ENCODE measurements at places on chromosomes 6 and 20.

GRCh38 chr6:617456-618100 is 39.3 kb downstream of the HUS1B start:
- no peak for DNase-seq

DNA sequence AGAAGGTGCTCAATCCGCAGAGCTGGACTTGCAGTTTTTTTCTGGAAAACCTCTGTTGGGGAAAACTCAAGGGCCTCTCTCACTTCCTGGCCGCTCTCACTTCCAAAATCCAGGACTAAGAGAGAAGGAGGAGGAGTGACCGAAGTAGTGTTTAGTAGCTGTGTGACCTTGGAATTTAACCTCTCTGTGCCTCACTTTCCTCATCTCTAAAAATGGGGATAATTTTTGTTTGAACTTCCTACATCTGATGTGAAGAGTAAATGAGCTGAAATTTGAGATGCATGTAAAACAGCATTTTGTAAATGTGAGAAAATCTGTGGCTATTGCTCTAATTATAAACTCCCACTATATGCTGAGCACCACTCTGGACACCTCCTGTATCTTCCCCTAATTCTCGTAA is 5.1 kb downstream of the SLC13A3 start:
- no peak for DNase-seq

GRCh38 chr6:129903082-129903481 is 42.0 kb upstream of the TMEM244 start:
- no peak for DNase-seq

DNA sequence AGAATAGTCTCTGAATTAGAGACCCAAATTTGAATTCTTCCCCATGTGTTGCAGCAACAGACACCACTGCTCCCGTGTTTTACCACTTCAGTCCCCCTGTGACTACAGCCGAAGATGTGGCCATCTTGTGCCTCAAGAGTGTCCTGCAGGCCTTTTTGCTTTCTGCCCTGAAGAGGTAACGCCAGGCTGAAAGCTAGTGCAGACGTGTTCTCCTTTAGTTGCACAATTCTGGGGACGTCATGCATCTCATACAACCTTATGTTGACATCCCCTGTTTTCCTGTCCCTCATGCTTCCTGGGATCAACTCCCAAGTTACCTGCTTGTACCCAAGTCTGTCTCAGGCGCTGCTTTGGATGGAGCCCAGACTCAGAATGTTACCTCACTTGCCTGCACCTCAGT is 69.1 kb upstream of the SLC22A23 start:
- DNase-seq = no peak

- DNase-seq = no peak
Measured at GRCh38 chr6:110731196-110731595, 84.1 kb downstream of the CDK19 start.

DNA sequence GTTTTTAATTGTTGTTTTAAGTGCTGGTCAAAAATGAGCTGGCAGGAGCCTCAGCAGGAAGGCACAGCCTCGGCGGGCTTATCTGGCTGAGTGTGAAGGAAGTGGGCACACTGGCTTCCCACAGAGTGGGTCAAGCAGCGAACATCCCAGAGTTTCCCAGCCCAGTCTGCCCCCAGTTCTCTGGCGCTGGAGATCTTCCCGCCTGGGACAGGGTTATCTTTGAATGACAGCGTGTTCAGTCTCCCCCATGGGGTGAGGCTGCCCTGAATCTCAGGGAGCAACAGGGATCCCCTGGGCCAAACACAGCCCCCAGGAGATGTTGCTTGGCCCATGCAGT is 122.2 kb upstream of the PTPN1 start:
- DNase-seq = no peak

DNA sequence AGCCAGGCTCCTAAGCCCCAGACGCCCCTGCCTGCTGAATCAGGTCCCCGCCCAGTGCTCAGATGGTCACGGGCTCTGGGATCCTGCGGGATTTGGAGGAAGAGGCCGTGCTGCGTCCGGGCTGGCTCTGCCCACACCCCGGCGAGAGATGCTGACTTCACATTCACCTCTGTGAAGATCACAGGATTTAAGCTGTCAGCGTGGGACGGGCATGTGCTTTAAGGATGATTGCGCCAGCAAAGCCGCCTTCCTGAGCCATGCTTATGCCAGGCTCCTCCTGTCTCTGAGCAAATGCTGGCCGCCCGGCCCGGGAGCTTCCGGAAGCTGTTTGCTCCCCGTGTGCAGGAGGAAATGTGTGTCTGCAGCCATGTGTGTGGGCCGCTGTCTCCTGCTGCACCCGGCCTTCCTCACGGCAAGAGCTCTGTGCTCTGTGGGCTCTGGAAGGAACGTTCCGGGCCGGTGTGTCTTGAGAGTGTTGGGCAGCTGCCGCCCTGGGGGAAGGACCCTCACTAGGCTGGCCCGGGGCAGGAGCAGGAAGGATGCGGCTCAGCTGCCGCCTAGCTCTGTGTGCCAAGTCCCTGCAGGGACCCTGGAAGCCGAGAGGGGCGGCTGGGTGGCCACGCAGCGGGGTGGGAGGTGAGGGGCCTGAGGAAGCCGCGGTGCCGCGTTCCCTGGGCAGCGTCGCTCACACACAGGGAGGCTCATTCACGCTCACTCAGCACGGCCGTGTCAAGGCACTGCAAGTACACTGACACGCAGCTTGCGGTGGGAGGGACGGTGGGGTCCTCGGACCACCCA is 19.0 kb upstream of the BHLHE23 start:
- no peak for DNase-seq

DNA sequence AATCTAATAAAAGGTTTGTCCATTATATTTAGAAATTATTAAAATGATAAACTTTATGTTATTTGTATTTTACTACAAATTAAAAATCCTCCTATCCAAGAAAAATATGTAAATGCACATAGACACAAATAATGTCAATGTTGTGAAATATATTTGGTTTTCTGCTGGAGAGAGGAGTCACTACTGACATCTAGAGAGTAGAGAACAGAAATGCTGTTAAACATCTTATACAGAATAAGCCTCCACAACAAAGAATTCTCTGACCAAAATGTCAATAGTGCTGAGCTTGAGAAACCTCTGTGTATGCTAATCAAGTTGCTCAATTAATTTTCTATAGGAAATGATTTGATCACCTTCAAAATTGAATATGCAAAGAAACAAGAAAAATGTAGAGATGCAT is 12.4 kb downstream of the HTR1B start:
- DNase-seq = no peak

- no peak for DNase-seq
Measured at GRCh38 chr6:130969791-130970491, 93.1 kb downstream of the EPB41L2 start.

GRCh38 chr20:38272961-38273360 is 12.4 kb upstream of the KIAA1755 start:
- no peak for DNase-seq

GRCh38 chr6:41757271-41757670 is 10.1 kb upstream of the PGC start:
- no peak for DNase-seq

GRCh38 chr20:2804852-2805688 is 4.6 kb upstream of the CPXM1 start:
- DNase-seq = no peak

GRCh38 chr6:99821164-99821563 is 172.9 kb downstream of the MCHR2 start:
- DNase-seq = no peak

DNA sequence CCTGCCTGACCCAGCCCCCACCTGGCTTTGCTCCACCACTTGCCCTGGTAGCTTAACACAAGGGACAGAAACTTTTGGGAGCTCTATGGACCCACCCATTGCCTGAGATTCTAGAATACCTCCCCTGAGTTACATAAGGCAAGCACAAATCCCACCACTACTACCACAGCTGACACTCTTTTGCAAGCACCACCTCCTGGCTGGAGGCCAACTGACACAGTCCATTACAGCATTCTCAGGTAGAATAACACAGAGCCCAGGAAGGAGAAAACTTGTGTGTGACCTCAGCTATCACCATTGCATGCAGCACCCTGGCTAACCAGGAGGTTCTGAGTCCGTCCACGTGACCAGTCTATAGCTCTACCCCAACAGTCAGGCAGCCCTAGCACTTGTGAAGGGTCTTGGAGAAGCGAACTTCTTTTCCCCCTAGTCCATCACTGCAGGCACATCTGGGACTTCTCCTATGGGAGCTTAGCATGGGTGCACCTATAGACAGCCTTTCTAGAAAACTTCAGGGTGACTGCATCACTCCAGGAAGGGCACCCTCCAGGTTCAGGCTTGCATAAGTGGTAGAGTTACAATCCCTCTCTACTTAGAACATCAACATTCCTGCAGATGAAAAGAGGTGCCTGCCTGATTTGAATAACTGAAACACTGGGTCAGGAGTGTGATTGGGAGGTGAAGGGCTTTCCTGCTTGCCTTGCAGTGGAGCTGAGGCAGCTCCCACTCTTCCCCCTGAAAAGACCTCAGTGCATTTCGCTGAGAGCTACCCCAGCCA is 30.1 kb downstream of the CITED2 start:
- no peak for DNase-seq

DNA sequence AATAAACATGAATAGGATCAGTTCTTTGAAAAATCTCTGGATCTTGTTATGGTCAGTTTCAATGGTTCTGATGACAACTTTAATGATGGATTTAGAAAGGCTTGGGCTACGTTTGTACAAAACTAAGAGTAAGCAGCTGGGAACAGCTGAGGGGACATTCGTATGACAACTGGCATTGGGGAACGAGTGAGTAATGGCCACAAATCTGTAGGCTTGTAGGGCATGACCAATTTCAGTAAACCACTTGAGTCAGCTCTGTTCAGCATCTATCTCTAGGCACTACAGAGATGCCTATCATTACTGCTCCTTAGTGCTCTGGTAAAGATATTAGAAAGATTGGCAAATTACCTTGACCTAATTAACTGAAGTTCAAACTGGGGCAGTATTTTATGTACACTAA is 1375.6 kb downstream of the EPHA7 start:
- no peak for DNase-seq

DNA sequence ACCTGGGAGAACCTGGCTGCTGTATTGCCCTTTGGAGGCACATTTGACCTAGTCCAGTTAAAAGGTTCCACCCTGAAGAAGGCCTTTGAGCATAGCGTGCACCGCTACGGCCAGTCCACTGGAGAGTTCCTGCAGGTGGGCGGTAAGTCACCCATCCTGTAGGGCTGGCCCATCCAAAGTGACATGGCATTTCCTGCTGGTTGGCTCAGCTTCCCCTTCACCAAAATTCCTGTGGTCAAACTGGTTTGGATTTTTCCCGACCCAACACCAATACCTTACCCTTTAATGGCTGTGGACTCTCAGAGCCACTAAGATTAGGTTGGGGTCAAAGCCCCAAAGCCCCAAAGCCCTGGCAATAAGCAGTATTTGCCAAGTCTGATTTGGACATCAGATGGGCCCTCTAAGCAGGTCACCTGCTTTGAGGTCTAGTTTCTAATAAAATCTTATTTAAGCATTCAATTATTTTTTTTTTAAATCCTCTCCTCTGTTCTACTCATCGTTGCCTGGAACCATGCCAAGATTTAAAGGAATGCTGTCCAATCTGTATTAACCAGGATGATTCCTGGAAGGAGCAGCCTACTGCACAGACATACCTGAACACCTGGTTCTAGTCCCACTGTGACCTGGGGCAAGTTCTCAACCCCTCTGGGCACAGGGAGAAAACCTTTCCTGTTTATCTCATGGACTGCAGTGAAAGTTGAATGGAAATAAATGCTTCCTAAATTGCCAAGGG is 40.8 kb downstream of the NT5E start:
- no peak for DNase-seq

DNA sequence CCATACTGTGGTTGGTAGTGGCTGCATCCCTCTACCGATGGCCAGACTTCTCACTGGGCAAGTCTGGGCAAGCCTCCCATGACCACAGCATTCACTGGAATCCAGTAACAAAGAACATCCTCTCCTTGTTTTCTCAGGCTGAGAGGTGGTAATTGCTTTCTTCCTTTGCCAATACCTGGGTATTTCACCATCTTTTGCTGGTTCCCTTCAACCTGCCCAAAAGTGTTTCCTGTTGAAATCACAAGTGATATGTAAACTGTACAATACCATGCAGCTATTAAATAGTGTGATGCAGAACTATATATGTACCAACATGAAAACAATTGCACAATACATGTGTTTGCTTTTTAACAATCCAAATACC is at the start of gene PTCHD4:
Gene PTCHD4 (minus strand): TSS at position 55 of the 364 bp plus-strand sequence. CDS start 42,240 bp downstream, outside the sequence.
- DNase-seq = no peak

DNA sequence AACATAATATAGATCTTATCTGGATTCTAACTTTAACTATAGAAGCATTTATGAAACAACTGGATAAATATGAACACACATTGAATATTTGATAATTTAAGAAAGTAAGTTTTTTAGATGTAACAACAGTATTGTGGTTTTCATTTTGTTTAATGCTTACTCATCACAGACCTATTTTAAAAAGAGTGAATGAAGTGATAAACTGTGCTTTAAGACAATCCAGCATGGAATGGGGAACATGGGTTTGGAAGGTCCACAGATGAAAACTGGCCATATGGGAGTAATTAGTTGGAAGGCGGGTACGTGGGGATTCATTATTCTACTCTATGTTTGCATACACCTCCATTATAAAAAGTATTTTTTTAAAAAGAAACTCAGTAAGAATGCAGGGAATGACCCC is 21.2 kb downstream of the EPB41L2 start:
- no peak for DNase-seq

DNA sequence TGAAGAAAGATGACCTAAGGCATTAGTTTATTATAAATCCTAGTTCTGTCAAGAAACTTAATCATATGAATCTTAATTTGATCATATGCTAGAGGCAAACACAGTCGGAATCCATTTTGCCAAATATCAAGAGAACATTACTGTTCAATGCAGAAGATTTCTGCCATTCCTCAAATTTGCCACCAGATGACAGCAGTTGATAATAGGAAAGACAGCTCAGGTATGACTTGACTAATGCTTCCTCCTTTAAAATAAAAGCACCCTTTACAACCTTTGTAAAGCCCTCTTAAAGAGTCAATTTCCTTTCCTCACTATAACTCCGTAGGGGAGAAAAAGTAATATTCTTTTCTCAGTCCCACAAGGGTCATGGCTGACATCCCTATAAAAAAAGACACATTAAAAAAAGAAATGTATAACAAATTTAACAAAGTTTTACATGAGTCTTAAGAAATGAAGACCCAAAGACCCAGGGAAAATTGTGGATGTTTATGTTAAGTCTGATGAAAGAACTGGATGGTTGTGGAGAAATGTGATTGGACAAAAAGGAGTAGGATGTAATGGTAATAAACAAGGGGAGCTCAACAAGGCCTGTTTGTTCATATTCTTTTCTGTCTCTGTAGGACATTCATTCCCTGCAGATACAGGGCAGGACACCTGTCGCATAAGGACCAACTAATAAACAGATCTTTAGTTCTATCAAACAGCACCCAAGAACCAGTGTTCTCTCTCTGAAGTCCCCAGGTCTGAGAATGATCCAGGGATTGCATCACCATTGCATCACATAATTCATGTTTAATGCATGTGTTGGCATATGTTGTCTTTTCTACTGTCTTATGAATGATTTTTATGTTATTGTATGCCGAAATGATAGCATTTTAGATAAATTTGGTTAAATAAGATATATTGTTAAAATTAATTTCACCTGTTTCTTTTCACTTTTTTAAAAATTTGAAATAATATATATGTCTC is 23.0 kb upstream of the IL17A start:
- peak; percentile 7 for DNase-seq
